Lower lobe of right lung (tissue), 2 donors: ENCODE measurements at places on chromosomes 7 and 10. TPM values are rescaled to one million over a fixed set of nuclear protein-coding genes. Genes with fewer than 3 reads are reported as not detected.

HTR7 gene
- 0.32 TPM for total RNA-seq

GRCh38 chr7:14321947-14322346 lies 332.5 kb upstream of the ETV1 start:
- no peak for DNase-seq

GRCh38 chr10:6525599-6526165 lies 54.4 kb downstream of the PRKCQ start:
- DNase-seq = no peak

- DNase-seq = no peak
Observed at GRCh38 chr10:5142199-5142598, 42.8 kb downstream of the AKR1C8 start.

PRLHR gene
- not detected for total RNA-seq

DNA sequence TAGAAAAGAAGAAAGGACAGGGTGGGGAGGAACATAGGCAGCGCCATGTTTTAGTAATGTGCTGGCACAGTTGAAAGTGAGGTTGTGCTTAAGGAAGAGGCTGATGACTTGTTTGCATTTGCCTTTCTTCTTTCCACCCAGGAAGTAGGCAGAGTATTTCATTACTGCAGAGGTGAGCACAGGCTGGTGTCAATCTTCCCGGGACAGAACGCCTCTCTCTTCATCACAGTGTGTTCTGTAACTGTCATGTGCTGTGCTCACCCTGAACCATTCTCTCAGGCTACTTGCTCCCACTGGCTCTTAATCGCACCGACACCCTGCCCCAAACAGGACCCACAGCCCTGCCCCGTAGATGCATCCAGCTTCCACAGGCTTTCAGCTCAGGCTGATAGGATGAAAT lies 135.8 kb upstream of the YAE1 start:
- DNase-seq = no peak

GPRIN2 gene
- 42.1 TPM for total RNA-seq

METTL27 gene
- total RNA-seq = 4.0 TPM
